ENCODE measurements at places on chromosomes 7 and 10.
A peak's percentile ranks its signal among the peaks of the same experiment; 100 is the strongest.

DNA sequence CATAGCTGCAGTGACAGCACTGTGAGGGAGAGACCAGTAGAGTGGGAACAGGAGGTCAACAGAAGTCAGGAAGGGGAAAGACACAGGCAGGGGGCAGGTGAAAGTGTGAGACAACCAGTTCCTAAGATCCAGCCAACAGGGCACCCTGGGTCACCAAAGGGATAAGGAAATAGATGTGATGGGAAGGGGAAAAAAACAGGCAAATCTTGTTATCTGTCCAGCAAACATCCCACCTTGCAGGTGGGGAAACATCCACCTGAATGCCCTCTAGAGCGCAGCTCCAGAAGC, 42.5 kb downstream of the DPCD start:
- DNase-seq = no peak

DNA sequence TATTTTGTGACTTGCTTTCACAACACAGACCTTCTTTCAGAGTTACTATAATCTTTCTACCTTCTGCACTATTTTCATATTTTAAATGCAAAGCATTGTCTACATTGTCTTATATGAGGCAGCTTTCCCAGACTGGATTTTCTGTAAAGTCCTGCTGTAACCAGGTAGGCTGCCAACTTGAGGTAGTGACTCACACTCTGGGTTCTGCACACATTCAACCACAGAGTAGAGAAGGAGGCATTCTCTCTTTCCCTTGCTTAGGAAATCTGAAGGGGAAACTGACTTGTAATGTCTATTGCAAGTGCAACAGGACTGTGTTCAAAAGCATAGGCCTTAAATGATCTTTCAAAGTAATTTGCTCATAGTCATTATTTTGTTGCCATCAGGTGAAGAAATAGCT, 461.4 kb downstream of the GRM8 start:
- peak; percentile 7 for DNase-seq

- peak; percentile 37 for DNase-seq
Observed at GRCh38 chr7:113652501-113652900, 266.3 kb downstream of the PPP1R3A start.

DNA sequence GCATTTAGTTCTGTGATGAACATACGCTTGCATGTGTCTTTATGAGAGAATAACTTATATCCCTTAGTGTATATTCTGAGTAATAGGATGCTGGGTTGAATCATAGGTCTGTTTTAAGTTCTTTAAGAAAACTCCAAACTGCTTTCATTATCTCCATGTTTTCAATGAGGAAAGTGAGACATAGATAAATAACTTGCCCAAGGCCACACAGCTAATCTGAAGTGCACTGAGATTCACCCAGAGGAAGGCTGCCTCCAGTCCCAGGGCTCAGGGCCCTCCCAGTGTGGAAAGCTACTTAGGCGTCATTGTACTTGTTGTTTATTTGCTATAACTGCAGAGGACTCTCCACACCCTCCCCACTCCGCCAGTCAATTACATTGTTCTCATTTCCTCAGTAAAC, 126.7 kb downstream of the INHBA start:
- peak; percentile 58 for DNase-seq

- DNase-seq = peak; percentile 41
Observed at GRCh38 chr10:116272440-116273283, at the start of gene GFRA1. GFRA1 (minus strand) TSS chr10:116273206; CDS start chr10:116272029, 1,177 bp downstream.

DNA sequence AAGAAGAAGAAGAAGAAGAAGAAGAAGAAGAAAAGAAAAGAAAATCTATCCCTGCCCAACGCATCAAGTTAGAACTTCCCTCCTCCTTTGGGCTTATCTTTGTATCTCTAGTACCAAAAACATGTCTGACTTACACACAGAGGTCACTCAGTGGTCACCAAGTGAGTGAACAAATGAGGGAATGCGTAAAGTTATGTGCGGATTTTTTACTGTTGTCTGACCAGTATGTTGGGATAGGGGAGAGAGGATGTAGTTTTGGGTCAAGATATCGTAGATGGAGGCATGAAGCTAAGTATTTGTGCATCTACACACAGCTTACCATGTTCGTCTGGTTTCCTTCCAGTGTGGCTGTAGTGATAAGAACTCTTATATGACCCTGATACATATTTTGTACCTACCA, 99.9 kb downstream of the ITIH5 start:
- DNase-seq = no peak

DNA sequence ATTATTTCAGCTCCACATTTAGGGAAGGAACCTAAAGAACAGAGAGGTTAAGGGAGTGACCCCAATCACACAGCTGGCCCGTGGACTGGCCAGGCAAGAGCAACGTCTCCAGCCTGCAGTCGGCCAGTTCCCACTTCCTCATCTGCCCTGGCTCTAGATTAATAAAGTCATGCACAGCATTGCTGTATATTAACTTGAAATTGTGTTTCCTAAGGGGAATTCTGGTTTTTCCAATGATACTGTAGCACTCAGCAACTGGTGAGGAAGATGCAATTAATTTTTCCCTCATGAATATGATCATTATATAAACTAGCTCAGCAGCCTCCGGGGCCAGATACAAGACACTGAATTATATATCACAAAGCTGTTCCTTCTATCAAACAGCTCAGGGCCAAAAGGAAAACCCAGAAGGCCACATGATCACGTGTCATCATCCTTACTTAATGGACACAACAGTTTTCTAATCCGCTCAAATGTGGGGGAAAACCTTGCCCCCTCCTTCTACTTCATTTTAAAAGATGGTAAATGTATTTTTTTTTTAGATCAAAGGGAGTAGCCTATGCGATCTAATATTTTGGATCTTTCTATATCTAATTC, 295.3 kb upstream of the PRKCQ start:
- DNase-seq = no peak

GRCh38 chr10:107164992-107165391, 486 bp upstream of the SORCS1 start:
- no peak for DNase-seq

GRCh38 chr10:16870331-16870730, 53.1 kb upstream of the RSU1 start:
- no peak for DNase-seq

DNA sequence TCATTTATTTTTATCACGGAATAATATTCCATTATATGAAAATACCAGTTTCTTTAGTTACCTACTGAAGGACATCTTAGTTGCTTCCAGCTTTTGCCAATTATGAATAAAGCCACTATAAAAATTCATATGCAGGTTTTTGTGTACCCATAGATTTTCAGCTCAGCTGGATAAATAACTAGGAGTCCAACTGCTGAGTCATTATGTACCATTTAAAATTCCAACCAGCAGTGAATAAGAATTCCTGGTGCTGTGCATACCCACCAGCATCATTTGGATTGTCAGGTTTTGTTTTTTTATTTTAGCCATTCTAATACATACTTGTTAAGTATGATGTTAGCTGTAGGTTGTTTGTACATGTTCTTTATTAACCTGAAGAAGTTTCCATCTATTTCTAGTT, 14.5 kb downstream of the FAM24B start:
- peak; percentile 57 for DNase-seq

DNA sequence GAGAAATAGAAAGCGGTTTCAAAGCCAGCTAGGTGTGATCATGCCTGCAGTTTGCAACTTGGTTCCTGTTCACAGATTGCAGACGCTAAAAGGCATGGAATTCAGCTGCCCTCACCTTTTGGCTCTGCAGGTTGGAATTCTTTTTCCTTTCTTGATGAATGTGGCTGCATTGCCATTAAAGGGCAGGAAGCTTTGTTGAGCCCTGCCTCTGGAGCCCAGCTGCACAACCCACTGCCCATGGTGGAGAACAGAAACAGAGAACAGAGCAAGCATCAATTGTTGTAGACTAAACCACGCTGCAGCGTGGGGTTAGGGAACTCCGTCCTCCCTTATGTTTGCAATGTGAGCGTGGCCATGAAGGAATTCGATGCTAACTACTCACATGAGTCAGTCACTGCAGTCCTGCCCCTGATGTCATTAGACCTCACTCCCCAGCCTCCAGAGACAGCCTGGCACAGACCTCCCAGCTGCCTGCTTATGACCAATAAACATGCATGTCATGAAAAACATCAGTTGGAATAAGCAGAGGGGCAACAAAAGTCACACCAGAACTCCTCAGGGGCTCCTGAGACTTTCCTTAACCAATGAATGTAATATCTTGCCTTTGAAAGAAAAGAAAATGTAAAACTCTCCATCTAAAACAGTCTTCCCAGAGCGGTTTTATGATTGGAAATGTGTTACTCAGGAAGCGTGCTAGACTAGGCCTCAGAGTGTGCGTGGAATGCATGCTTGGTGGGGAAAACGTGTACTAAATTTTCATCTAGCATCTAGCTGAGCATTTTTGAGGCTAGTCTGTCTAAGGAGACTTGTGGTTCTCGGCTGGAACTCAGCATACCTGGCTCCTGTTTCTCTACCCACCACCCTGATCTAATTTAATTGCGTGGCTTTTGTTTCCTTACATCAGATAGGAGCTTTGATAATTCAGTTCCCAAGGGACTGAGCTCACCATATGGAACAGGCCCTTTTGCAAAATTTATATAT, 232.2 kb downstream of the KIAA1217 start:
- peak; percentile 79 for DNase-seq

- peak; percentile 20 for DNase-seq
Observed at GRCh38 chr10:66927971-66928770, 2.3 kb downstream of the LRRTM3 start.

- no peak for DNase-seq
Observed at GRCh38 chr10:96456296-96456840, 57.4 kb downstream of the TLL2 start.

DNA sequence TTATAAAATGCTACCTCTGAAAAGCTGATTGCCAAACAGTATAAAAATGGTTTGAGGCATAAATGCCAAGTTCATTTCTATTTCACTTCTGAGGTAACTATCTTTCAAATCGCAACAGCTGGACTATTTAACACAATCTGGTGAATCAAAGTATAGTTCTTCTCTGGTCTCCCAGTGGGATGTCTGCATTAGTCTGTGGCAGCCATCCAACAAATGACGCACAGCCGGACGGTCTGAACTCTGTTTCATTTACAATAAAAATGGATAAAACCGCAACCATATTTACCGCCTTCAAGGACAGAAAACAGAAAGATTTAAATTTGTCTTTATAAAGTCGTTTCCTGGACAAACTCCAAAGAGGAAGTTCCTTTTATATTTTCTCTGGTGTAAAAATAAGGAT, 41.9 kb downstream of the ENO4 start:
- DNase-seq = peak; percentile 92

Data from iris pigment epithelial cell (primary cell).